ENCODE measurements at places on chromosomes 6 and 20.

DNA sequence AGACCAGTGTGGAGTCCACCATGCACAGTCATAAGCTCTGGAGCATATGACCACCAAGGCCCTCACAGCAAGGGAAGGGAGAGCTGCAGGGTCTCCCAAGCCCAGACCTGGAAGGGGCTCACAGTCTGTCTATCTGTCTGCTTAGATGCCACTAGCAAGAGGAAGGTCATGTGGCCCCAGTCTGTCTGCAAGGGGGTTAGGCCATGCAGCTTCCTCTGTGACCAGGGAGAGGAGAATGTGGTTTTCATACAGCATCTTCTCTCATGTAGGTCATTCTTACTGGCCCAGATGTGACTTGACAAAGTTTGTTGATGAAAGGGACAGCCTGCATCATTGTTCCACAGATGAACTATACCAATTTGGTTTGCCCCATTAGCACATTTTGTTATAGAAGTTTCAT lies 260.8 kb downstream of the FARS2 start:
- H3K4me3 ChIP-seq = no peak overlapping the region
- no peak overlapping the region for H3K27ac ChIP-seq
- DNase-seq = no peak

DNA sequence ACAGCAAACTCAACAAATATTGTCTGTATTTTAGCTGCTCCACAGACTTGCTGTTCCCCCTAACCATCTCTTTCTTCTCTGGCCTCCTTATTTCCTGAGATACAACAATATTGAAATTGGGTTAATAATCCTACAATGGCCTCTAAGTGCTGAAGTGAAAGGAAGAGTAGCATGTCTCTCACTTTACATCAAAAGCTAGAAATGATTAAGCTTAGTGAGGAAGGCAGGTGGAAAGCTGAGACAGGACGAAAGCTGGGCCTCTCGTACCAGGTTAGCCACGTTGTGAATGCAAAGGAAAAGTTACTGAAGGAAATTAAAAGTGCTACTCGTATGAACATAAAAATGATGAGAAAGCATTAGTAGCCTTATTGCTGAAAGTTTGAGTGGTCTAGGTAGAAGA lies 63.8 kb downstream of the ELOVL5 start:
- H3K4me3 ChIP-seq = no peak overlapping the region
- H3K4me1 ChIP-seq = peaks cover 35% of the 10 kb centered on the region
- H3K36me3 ChIP-seq = peaks cover 10% of the 10 kb centered on the region
- H3K27ac ChIP-seq = no peak overlapping the region

DNA sequence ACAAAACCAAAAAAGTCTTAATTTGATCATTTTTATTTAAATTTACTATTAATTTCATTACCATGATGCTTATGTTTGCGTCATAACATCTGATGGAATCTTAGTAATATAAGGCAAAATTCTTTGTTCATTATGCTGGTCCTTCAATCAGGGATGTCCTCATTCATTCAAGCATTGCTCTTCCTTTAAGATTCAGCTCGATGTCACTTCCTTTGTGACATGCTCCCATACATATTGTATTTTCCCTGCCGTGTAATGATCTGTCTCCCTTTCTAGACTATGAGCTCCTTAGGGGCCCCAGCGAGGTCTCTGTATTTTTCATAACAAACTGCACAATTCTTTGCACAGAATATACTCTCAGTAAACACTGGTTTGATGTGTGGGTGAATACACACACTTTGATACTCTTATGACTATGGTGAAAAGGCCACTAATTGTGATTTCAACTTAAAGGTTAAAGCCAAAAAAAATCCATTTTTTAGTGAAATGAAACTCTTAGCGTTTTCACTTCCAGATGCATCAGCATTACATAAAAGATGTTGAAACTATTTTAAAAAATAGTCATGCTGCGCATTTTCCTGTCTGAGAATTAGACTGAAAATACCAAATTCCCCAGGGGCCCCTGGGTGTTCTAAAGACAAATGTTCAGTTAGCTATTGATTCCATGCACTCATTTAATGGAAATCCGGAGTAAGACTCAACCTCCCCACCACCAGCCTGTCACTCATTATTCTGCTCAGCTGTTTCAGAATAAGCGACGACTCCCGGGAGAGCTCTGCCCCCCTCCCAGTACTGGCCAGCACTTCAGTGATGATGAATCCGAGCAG lies 169.7 kb downstream of the ATXN1 start:
- no peak overlapping the region for H3K4me3 ChIP-seq
- H3K4me1 ChIP-seq = peaks cover 5% of the 10 kb centered on the region
- H3K36me3 ChIP-seq = no peaks in the 10 kb centered on the region
- DNase-seq = no peak

GRCh38 chr20:36540551-36541211 lies 638 bp upstream of the MYL9 start:
- peak overlapping the region; percentile 52 for H3K4me3 ChIP-seq
- DNase-seq = no peak
- H3K4me1 ChIP-seq = peaks cover 44% of the 10 kb centered on the region
- H3K27ac ChIP-seq = peak overlapping the region; percentile 77

DNA sequence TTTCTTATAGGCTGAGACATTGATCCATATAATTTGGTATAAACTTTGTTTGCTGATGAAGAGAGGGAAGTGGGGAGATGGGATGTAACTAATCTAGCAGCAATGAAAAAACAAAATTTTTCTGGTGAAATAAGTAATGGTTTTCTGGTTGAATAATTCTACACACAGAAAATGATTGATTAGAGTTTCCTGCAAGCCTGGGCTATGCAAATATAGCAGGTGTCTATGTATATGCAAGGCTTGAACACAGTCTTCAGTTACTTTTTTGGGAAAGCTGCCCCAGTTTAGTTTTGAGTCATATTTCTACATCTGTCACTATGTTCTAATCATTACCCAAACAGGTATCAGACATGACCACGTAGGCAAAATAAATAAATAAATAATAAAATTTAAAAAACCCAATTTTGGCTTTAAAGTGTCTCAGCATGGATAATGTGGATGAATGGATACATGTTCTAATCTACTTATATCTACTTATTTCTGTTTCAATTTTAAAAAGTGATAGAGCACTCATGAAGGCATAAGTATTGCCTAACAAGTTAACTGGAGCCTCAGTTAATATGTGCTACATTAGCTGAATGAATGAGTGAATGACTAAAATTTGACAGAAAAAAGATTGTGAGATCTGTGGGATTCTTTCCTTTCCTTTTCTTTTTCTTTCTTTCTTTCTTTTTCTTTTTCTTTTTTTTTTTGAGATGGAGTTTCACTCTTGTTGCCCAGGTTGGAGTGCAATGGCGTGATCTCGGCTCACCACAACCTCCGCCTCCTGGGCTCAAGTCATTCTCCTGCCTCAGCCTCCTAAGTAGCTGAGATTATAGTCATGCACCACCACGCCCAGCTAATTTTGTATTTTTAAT lies 37.2 kb upstream of the TFB1M start:
- H3K4me3 ChIP-seq = no peak overlapping the region
- peaks cover 12% of the 10 kb centered on the region for H3K36me3 ChIP-seq
- DNase-seq = no peak
- H3K4me1 ChIP-seq = no peaks in the 10 kb centered on the region

DNA sequence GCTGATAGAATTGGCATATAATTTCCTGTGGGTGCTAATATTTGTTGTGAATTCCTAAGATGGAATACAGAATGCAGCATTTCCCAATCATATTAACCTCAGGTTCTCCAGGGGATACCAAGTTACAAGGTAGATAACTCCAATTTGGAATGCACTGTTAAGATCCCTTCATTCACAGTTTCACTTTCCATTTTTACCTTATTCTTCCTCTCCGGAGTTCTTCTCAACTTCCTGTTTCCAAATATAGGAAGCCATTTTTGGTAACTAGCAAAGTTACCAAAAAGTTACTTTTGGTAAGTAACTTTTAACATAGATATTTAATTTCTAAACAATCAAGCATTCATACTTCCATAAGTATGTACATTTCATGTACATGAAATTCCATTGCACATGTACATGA lies 63.5 kb upstream of the PHACTR2 start:
- peaks cover 4% of the 10 kb centered on the region for H3K4me1 ChIP-seq
- no peak overlapping the region for H3K27ac ChIP-seq
- no peak overlapping the region for H3K4me3 ChIP-seq
